ENCODE measurements at places on chromosomes 16 and 17.

- DNase-seq: peak; percentile 55
Measured at GRCh38 chr17:6843241-6843880, 11.8 kb upstream of the TEKT1 start.

GRCh38 chr17:1173432-1174262 lies 6.1 kb downstream of the ABR start:
- no peak for DNase-seq

GRCh38 chr16:47061204-47061603 lies 82.5 kb downstream of the NETO2 start:
- peak; percentile 7 for DNase-seq

DNA sequence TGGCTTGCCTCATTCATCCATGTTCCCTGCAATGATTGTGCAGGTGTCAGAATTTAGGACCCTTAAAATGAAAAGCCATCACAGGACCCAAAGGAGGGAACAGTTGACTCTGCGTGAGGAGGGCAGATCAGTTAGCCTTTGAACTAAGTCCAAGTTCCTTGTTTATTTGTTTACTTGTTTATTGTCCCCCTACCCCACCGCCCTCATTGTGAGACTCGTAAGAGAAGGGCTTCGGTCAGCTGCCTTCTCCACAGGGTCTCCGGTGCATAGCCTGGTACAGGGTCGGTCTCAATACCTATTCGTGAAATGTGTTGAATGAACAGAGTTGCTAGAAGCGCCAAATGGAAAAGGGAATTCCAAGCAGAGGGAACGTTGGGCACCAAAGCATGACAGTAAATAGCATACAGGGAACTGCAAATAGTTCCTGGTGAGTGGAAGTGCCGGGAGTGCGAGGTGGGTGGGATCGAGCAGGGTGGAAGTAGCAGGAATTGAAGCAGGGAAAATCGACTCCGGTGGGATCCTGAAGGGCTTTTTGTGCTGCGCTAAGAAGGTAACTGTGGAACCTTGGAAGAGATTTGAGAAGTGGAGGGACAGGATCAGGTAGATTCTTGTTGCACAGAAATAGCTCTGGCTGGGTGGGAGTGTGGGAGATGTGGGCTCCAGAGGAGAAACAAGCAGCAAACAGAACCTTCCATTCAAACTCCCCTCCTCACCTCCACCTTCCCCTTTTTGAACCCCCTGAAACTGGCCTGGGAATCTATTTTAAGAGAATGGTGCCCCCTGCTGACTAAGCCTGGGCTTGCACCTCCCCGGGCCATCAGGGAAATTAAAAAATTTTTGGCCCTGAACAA lies 12.7 kb downstream of the SLC35B1 start:
- peak; percentile 37 for DNase-seq

GRCh38 chr16:425740-426114 lies 278 bp downstream of the RAB11FIP3 start:
- DNase-seq: no peak

DNA sequence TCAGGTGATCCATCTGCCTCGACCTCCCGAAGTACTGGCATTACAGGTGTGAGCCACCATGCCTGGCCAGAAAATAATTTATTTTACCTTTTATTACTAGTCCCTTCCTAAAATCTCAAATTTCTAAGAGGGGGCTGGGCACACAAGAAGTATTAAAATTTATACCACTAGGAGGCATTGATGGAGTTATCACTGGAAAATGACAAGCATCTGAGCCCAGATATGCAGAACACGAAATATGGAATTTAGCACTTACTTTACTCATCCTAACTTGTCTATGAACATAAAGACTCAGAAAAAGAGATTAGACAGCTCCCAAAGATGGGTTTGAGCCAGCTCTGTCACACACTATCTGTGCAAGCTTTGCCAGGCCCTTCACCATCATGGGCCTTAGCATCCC lies 46.4 kb downstream of the STAT5A start:
- DNase-seq: no peak

DNA sequence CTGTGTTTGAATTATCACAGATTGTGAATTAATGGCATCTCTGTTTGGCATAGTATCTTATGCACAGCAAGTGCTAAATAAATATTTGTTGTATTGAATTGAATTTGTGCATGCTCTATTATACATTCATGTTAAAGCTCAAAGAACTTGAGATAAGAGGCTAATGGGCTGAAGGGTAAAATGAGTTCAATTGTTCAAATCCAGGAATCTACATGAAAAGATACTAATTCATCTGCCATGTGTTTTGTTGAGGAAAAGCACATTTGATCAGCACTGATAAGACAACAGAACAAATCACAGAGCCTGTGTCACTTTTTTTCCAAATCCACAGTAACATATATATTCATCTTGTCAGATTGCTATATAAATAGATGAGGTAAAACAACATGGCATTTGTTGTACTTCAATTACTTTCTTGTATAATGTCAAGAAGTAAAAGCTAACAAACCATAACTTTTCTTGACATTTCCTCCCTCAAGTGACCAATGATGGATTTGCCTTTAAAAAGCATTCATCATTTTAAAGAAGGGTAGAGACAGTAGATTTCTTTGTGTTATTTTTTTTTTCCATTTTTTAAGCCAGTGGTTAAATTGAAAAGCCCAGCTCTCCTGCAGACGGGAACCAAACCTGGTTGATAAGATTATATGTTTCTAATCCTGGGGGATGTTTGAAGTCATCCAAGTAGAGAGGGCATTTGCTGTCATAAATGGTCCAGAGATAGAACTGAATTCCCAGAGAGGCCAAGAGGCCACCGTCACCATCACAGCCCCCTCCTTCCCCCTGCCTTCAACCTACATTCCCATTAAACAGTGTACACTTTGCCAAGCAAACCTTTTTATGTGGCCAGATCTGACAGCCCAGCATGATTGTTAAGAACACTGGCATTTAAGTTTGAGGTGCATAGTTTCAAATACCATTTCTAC lies 123.0 kb downstream of the CHD9NB start:
- no peak for DNase-seq

GRCh38 chr17:79917902-79918484 lies 78.8 kb upstream of the CBX4 start:
- DNase-seq: no peak
